ENCODE measurements at places on chromosomes 2 and 18.

DNA sequence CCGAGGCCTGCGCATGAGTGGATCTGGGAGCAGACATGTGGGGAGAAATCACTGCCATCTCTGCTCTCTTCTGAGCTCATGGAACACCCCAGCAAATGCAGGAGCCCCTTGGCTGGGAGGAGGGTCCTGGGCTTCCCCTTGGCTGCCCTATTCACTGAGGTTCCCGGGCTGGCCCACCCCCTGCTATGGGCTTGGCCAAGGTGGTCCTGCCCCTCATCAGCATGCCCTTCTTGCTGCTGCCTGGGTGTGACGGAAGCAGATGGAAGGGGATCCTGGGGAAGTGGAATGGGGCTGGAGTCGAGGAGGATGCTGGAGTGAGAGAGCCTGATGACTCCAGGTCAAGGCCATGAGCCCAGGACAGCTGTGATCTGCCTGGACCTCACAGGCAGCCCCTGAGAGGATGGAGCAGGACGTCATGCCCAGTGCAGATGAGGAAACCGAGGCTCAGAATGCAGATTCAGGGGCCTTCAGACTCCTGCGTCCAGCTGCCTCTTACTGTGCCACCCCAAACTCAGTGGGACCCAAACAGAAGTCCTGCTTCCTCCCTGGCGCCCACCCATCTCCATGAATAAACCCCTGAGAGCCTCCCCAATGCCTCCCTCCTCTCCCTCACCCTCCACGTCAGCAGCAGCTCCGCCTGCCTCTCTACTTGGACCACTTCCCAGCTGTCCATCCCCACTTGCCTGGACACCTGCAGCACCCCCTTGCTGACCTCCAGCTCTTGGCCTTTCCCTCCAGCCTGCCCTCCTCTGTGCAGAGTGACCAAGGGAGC is 4.0 kb downstream of the SNED1 start:
- DNase-seq: no peak

GRCh38 chr18:42640160-42640559 is 475.3 kb downstream of the RIT2 start:
- DNase-seq: no peak

DNA sequence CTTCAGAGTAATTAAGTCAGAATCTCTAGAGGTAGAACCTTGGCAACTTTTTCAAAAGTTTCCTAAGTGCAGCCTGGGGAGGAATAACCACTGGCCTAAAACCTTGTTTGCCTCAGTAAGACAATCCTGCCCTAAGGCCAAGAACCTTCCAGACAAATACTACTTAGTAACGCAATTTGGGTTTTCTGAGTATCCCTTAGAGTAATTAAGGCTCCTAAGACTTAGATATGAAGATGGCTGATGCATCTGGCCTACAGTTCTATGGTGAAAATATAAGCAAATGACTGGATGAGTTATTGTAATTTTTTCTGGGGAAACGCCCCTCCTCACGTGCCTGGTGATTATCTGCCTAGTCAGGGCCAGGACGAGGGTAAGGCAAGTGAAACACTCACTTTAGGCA is 95.7 kb upstream of the DLX2 start:
- DNase-seq: no peak

GRCh38 chr2:162317058-162317742 is 1.3 kb downstream of the IFIH1 start:
- DNase-seq: no peak

DNA sequence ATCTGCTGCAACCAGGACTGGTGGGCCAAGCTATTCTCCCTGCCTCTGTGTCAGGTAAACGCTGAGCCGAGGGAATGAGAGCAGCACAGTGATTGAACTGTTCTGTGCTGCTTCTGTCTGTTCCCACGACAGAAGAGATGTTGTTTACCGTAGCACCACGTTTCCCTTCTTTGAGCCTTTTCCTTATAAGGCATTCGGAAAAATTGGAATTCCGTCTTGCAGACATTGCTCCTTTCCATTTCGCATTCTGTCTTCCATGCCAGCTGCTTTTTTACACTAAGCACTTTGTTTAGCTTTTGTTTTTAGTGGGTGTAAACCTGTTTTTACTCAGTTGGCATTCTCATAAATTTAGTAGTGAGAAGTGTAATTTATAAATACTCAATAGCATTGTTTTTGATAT is 103.1 kb downstream of the ZNF236 start:
- no peak for DNase-seq

DNA sequence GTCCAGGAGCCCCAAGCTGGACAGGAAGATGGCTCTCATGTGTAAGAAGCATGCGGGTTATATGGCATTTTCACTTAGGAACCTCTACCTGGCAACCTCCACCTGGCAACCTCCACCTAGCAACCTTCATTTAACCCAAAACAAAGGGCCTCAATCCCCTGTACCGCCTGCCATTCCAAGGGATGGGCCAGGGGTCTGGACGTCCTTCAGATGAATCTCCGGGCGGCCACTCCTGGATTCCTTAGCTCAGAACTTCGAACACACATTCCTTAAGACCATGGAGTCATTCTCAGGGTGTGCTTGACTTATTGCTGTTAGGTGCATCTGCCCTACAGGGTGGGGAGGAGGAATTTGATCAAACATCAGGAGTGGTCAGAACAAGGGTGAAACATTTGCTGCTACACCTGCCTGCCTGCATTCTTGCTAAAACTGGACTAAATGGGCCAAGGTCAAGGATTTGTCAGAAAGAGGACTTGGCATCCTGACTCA is 277.6 kb downstream of the PHLPP1 start:
- no peak for DNase-seq

DNA sequence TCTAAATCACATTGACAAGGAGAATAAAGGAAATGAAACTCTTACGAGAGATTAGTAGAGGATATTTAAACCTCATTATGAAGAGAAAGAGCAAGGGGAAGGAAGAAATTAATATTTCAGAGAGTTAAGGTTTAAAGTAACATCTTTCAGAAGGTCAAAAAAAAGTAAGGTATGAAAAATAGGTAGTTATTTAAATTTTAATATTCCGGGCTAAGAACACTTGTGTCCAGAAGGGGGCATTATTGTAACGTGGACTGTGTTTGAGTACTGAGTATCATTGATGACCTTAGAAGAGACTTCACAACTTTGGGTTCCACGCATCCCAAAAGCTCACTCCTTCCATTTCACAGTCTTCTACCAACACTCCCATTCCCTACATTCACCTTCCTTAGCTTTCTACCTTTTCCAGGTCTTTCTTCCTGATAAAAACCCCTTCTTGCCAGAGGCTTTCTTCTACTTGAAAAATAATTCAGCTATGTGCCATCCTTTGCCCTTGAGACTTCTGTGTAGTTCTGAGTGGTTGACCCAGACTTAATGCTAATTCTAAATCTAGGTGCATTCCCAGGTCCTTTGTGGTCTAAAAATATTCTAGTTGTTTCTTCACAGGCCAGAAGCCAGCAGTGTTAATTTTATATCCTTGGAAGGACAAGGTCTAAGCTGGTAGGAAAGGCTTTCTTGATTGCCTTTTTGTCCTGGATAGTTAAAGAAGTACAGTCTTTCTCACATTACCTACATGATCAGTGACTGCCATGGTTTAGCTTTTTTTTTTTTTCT is 16.5 kb downstream of the DYNC1I2 start:
- peak; percentile 43 for DNase-seq

- no peak for DNase-seq
Measured at GRCh38 chr2:52334185-52334584, 1302.3 kb upstream of the NRXN1 start.

GRCh38 chr2:44672431-44672830 is 269.1 kb upstream of the SIX3 start:
- DNase-seq: no peak

- peak; percentile 17 for DNase-seq
Measured at GRCh38 chr2:118202707-118203303, 114.5 kb downstream of the INSIG2 start.

DNA sequence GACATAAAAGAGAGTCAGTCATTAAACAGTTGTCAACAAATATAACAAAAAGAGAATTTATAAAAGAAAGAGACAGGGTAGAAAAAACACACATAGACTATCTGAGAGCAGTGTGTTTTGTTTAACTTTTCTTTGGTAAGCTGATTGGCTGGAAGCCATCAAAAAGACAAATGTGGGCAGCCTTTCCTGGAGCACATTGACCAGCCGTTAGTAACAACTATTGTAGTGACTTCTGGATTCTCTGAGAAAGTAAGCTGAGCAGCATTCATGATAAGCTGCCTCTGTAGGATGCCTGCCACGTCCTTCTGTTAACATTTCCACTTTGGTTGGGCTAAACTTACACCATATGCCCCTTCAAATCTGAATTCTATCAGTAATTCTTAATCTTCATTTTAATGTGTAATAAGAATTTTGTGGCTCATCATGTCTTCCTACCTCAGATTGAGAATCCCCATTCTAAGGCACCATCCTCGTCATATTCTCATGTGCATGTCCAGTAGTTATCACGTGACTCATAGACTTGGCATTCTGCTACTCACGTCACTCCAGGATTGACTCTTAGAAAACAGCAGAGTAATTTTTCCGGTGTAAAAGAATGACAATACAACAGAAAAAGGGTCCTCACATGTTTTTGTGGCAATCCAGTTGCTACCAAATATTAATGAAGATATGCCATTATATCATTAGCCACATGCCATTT is 43.4 kb upstream of the DNAJC10 start:
- no peak for DNase-seq
